ENCODE measurements at places on chromosomes 16 and 17. TPM values are rescaled to one million over a fixed set of nuclear protein-coding genes. Genes with fewer than 3 reads are reported as not detected.

Gene PMP22
- 4.6 TPM for polyA plus RNA-seq

Gene DOC2A
- polyA plus RNA-seq = 34.2 TPM

Gene MARVELD3
- 18.0 TPM for polyA plus RNA-seq

Gene CRHR1
- polyA plus RNA-seq = 1.2 TPM

Gene TMEM235
- 0.05 TPM for polyA plus RNA-seq

Gene EVPL
- polyA plus RNA-seq = 0.35 TPM

Gene RHBDL1
- polyA plus RNA-seq = 8.1 TPM

Gene KRTAP2-1
- polyA plus RNA-seq = not detected

Gene FAM171A2
- 21.9 TPM for polyA plus RNA-seq

Gene ZDHHC1
- 4.9 TPM for polyA plus RNA-seq
